Mesenteric fat pad (tissue), 1 donor: ENCODE measurements at places on chromosomes 6 and 20.

DNA sequence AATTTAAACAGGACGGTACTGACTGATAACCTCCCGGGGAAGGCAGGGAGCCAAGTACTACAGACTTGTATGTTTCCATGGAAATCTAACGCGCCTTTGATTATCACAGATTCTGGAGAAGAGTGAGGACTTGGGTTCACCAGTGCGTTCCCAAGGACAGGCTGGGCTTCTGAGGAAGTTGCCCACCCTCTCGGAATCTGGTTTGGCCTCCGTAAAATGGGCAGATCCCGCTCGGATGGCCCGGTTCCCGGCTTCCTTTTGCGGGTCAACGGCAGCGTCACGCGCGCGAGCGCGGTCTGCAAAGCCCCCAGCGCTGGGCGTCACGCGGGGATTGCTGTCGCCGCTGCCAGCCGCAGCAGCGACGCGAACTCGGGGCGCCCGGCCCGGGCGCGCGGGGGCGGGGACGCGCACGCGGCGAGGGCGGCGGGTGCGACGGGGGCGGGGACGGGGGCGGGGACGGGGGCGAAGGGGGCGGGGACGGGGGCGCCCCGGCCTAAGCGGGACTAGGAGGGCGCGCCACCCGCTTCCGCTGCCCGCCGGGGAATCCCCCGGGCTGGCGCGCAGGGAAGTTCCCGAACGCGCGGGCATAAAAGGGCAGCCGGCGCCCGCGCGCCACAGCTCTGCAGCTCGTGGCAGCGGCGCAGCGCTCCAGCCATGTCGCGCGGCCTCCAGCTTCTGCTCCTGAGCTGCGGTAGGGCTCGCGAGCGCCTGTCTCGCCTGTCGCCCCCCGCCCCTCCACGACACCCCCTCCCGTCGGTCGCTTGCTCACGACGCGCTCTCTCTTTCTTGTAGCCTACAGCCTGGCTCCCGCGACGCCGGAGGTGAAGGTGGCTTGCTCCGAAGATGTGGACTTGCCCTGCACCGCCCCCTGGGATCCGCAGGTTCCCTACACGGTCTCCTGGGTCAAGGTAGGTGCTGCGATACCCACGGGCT, at the start of gene CD83:
CD83 (plus strand) TSS at position 615 of the 933 bp plus-strand sequence; CDS start at position 655, 40 bp downstream.
- peak; percentile 90 for DNase-seq

DNA sequence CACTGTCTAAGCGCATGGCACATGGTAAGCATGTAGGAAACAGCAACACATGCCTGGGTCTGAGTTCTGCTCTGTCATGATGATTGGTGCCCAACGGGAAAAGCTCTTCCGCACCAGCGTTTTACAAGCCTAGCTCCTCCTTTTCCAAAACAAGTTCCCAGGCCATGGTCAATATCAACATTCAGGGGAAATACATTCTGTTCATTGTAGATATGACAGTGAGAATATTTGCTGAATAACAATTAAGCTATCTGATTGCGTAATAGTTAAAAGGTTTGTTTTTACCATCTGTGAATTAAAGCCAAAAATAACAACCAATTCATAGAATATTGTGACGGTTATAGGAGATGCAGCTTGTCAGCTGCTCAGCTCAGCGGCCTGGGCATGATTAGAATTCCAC, 404.3 kb upstream of the SLC35B3 start:
- DNase-seq: no peak

GRCh38 chr6:166377721-166378120, 5.0 kb downstream of the MPC1 start:
- DNase-seq: no peak

DNA sequence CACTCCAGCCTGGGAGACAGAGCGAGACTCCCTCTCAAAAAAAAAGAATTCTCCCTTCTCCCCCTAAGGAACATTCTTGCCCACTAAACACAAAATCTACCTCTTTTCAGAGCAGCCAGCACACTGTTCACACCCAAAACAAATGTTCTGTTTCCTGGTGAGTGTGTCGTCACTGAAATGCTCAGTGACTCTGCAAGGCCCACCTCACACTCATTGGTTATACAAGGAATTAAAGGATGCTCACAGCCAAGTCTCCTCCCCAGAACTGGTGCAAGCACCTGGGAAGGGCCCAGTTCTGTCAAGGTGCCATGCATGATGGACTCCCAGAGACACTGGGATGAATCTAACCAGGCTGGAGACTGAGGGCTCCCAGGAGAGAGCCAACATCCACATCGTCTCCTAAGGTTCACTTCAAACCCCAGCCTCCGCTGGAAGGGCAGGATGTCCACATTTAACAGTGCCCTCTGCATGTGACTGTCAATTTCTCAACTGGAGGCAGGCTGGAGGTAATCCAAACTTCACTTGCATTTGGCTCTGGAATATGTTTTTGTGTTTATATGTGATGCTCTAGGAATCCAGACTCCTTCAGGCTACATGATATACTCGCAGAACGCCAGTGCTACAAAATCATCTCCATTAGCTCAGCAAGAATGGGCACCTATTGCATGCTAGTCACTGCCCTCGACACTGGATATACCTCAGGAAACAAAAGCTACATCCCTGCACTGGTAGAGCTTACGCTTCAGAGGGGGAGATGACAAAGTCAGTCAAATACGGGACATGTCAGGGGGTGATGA, 7.1 kb downstream of the RRBP1 start:
- no peak for DNase-seq

DNA sequence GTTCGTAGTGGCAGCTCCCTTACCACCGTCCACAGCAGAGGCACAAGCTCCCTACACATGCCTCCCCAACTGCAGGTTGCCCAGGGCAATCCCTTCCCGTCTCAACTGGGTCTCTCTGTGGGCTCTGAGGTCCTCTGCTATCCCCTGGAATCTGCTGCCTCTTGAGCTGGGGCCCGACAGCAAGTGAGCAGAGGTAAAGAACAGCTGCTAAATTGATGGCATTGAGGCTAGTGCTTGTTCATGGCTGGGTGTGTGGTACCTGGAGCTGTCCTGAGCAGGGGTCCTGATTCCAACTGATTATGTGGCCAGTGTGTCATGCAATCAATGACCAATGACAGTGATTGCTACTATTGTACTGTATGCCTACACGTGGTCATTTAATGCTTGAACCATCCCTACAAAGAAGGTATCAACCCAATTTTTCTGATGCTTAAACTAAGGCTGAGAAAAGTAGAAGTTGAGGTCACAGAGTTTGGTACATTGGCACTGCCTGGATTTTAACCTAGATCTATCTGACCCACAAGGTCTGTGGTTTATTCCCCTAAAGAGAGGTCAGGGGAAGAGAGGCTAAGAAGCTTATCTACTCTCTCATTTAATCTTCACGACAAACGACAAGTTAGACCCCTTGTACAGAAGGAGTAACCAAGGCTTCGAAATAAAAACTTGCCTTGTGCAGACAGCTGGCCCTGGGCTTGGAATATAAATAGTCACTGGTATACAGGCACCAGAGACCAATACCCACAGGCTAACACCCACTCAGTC, 41.1 kb downstream of the HNF4A start:
- no peak for DNase-seq
